NAMALWA (cell line): ENCODE measurements at places on chromosomes 16 and 17.

DNA sequence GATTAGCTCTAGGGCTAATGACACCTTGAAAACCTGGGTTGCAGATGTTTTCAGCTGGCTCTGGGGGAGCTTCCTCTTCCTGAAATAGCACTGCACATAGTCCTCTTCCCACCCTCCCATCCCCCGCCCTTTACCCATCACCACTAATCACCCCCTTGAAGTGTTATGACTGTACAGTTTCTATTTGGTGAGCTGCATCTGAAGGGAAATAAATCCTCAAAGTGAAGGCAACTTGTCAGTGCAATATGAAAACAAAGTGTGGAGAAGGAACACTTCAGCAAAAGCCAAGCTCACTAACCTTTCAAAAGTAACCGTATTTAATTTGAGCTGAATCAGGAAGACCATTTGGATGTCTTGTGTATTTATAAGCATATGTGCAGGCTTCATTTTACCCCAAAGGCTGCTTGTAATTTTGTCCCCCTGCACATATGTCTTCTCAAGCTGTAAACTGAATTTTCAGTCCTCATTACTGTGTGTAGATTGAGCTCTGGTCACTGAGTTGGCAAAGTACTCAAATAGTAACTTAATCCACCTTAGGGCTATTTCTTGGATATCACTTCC lies 44.1 kb upstream of the CA10 start:
- no peak for DNase-seq

GRCh38 chr17:66474806-66475497 lies 172.5 kb downstream of the PRKCA start:
- no peak for DNase-seq

GRCh38 chr17:77153472-77153871 lies 12.7 kb downstream of the SEC14L1 start:
- DNase-seq: no peak

GRCh38 chr16:87851141-87851587 lies 18.1 kb downstream of the SLC7A5 start:
- DNase-seq: no peak

- DNase-seq: no peak
These were observed 4.5 kb downstream of the LAT start for GRCh38 chr16:28989363-28989762.

DNA sequence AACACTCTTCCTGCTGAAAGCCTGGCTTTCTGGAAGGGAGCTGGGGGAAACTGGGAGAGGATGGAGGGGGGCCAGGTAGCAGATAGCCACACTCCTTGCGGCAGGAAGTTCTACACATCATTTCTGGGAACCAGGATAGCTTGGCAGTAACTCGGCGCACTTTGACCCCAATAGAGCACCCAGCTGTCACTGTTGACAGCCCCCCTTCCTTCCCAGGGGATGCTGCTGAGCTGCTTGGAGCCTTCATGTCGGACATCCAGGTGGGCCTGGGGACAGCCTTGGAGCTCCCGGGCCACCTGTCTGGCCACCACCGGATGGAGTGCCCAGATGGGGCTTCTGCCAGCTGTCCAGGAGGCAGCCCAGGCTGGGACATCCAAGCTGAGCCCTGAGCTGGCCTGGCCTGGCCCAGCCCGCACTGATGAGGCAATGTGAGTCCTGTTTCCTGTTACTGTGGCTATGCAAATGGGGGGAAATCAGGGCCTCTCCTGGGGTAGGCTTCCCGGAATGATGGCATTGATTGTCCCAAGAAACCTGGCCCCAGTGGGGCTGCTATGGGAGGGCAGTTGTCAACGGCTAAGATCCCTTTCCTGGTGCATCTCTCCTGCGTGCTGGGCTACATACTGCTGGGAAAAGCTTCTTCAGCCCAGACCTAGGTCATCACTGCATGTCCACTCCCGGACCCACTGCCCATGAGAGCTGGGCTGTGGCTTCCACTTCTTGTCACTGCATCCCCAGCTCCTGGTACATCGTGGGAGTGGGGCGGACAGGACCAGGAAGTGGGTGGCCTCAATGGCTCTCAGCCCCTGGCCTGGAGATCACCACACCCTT lies 50.0 kb downstream of the SOCS1 start:
- DNase-seq: no peak

GRCh38 chr16:63323722-63324705 lies 1287.8 kb upstream of the CDH8 start:
- DNase-seq: no peak

DNA sequence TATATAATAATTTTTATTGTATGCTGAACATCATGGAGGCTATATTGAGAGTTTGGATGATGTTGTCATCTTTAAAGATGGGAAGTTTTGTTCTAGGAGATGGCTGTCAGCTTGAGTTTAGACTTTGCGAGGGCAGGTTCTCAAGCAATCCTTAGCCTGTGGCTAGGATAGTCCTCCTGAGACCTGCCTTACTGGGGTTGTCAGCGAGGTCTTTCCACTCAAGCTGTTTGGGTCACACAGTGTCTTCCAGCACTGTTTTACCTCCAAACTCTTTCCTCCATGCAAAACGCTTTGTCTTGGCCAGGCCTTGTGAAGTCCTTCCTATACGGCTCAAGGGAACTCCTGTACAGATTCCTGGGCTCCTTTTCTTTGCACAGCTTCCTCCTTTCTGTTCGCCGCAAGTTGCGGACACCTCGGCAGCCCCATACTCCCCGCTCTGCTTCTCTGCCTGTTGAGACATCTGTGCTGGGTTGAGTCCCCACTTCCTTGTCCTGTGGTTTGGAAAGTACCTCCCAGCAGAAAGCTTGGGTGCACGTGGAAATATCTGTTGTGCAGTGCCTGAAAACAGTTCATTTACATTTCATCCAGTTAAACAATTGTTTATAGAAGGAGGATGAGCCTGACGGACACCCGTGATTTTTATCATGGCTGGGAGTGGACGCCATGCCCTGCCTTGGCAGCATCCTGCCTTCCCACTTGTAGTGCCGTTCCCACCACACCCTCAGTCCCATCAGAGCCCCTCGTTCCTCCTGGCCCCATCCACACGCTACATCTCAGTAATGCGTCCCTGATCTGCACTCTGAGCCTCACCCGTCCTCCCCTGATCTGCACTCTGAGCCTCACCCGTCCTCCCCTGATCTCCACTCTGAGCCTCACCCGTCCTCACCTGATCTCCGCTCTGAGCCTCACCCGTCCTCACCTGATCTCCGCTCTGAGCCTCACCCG lies 55.0 kb upstream of the CBFA2T3 start:
- peak; percentile 92 for DNase-seq
